ENCODE measurements at places on chromosomes 1 and 21.
A peak's percentile ranks its signal among the peaks of the same experiment; 100 is the strongest.

GRCh38 chr1:194447636-194448035 lies 1261.2 kb upstream of the B3GALT2 start:
- DNase-seq, result peak; percentile 37

DNA sequence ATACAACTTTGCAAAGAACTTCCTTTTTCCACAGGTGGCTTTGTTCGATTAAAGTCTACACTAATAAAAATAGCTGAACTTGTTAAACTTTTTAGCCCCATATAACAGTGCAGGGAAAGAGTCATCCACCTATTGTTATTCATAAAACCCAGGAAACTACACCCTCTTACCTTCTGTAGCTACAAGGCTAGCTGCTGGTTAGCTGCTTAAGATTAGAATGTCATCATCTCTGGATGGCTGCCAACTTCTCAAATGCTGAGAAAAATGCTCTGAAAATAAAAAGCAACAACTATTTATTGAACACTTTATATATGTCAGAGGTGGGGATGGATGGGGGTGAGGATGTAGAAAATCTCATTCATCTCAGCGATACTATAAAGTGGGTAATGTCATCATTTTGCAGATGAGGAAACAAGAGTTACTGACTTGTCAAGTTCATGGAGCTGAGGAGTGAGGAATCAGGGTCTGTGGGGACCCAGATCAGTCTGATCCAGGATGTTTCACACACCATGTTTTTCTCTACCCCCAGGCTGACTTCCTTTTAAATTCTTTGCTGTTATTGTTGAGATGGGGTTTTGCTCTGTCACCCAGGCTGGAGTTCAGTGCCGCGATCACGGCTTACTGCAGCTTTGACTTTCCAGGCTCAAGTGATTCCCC lies 17.1 kb downstream of the ATP5PF start:
- peak; percentile 21 for DNase-seq

DNA sequence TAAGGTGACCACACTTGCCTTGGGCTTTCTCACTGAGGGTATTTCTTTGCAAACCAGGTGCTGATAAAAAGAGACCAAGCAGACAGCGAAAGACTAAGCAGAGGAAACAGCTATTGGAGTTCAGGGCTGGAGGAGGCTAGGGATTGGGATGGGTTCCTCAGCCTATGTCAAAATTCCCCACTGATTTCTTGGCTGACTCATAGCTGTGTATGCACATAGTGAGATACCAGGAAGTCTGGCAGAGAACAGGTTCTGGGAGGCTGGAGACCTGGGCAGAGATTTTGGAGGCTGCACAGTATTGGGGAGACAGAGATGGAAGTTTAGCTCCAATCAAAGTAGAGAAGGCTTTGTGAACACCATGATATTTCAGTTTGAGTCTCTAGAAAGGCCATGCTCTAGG lies 25.3 kb downstream of the YARS1 start:
- peak; percentile 65 for DNase-seq

DNA sequence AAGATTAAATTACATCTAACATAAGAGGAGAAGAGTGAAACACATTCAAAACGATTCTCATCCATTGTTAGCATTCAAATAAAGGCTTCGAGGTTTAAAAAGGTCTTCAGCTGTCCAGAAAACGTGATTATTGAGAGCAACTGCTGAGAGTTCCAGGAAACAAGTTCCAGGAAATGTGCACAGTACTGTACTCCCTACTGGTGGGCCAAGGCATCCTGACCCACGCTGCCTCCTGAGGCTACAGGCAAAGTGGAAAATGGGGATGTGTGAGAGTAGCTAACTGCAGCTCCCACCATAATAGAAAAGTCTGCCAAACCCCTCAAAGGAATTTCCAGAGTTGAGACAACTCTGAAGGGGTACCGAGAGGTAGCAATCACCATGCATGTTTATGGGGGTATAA lies 2.0 kb downstream of the VAV3 start:
- no peak for DNase-seq

GRCh38 chr1:52460694-52461093 lies 56.3 kb downstream of the PRPF38A start:
- peak; percentile 5 for DNase-seq

- no peak for DNase-seq
Observed at GRCh38 chr1:149967646-149968045, 31.0 kb upstream of the MTMR11 start.

DNA sequence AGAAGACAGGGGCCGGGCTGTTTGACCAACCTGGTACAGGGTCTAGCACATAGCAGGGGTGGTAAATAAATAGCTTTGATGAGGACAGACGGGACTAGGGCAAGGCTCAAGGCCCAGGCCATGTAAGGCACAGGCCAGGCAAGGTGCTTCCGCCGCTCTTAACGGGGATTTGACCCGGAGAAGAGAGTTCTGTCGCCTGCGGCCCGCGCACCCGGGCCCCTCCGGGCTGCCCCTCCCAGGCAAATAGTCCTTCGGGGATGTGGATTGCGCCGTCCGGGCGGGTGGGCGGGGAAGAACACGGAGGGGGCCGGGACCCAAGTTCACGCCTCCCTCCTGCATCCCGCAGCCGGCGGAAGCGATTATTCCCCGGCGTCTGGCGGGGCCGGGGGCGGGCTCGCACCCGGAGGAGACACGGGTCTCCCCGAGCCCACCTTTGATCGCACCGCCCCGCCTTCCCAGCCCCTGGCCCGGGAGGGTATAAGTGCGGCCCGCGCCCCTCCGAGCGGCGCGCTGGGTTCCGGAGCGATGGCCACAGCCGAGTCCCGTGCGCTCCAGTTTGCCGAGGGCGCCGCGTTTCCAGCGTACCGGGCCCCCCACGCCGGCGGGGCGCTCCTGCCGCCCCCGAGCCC lies at the start of gene MIXL1:
Gene MIXL1 (plus strand): TSS at position 508 of the 629 bp plus-strand sequence. CDS start 18 bp downstream, at position 526.
- no peak for DNase-seq

- no peak for DNase-seq
Observed at GRCh38 chr1:236997882-236998281, 6.4 kb downstream of the MT1HL1 start.

DNA sequence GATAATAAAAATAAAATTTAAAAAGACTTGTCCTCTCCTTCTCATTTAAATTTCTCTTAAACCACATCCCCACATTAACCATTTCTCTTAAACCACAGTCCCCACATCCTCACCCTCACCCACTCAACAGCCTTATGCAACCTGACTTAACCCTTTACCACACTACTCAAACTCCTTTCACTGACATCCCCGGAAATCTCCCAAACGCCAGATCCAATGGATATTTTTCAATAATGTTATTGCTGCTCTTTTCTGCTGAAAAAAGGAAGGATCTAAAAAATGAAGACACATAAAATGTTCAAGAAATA lies 54.2 kb upstream of the EEIG2 start:
- DNase-seq, result no peak

DNA sequence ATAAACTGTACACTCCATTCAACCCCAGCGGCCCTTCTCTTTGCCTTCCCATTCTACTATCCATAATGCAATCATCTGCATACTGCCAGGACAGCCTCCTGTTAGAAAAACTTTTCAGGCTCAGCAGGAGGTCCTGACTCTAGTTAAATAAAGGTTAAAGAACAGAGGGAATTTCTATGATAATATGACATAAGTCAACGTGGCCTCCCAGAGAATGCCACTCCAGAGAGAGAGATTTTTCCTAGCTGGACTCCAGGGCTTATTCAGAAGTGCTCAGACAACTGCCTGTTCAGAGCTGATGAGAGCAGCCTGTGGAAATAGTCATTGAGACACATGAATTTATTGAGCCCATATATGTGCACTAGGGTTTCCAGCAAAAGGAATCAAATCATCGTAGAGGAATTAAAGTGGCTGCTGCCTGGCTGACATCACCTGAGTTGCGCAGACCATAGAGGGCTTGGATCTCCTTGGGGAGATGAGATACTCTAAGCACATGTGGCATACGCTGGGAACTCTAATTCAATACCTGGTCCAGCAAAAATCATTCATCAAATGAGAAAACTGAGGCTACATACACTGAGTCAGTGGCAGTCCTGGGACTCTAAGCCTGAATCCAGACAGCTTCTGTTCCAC lies 736.2 kb downstream of the PTPRU start:
- no peak for DNase-seq

DNA sequence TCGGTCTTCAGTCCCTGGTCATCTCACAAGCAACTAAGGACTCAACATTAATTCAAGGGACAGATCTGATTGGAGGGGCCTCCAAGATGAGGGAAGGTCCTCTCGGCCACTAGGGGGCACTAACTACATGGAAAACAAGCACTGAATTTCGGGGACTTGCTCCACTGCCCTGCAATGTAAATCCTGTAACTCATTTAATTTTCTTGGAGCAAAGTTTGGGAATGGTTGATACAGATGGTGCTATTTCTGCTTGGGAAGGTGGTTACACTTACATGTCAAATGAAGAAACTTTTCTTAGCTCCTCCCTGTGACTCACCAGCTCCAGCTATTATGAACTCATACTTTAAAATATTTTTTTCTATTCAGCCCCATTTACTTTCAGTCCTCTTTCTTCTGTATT lies 97.4 kb upstream of the KCNJ15 start:
- peak; percentile 76 for DNase-seq

DNA sequence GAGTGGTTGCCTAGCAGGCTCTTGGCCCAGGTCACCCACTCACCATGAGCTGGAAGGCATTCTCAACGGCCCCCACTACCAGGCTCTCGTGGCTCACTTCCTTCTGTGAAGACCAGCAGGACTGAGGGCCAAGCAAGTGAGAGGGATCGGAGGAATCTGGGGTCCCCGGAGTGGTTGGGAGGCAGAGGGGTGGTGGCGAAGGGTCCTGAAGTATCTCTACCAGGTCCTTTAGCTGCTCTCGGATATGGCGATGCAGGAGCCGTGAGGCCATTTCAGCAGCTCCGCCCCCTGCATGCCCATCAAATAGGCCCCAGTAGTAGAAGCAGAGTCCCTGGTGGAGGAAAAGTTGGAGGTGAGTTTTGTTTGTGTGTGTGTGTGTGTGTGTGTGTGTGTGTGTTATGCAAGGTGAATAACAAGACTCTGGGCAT lies 2.4 kb downstream of the PPM1J start:
- DNase-seq, result no peak

- no peak for DNase-seq
Observed at GRCh38 chr21:44083631-44084291, 23.4 kb upstream of the PWP2 start.

- peak; percentile 83 for DNase-seq
Observed at GRCh38 chr1:170807432-170807831, 127.9 kb upstream of the MROH9 start.
